ENCODE measurements at places on chromosomes 12 and 14. TPM values are rescaled to one million over a fixed set of nuclear protein-coding genes. Genes with fewer than 3 reads are reported as not detected.

- no peak for DNase-seq
Measured at GRCh38 chr12:114769634-114770033, 85.7 kb upstream of the TBX3 start.

- no peak for DNase-seq
Measured at GRCh38 chr12:78439666-78440065, 424.9 kb upstream of the SYT1 start.

DNA sequence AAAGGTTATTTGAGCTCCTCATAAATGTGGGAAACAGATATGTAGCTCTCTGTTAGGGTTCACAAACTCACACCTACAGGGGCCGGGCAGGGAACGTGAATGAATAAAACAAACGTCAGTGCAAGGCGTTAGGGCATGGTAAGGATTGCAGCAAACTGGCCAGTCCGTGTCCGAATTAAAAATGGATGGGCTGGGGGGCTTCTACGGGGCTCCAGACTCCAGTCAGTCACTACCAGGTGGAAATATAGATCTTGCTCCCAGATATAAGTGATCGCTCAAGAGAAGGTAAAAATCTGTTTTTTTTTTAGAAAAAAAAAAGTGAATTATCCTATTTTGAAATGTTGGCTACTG is 333.1 kb downstream of the MED13L start:
- no peak for DNase-seq

- no peak for DNase-seq
Measured at GRCh38 chr14:33406766-33407165, 468.1 kb downstream of the NPAS3 start.

- no peak for DNase-seq
Measured at GRCh38 chr12:31233061-31233730, 92.8 kb downstream of the SINHCAF start.

- DNase-seq = no peak
Measured at GRCh38 chr14:37116933-37117849, 55.2 kb downstream of the SLC25A21 start.

Gene TBPL2
- not detected for total RNA-seq

Gene TGM1
- total RNA-seq = 5.1 TPM

Gene OTX2
- total RNA-seq = not detected

Gene MIA2
- 21.8 TPM for total RNA-seq

Data from activated CD4-positive, alpha-beta T cell treated with anti-CD3 and anti-CD28 coated beads, Interleukin-2, amount 10 ng/mL, durations not matched to agents 24 days and 14 days (primary cell).